Astrocyte of the hippocampus (primary cell): ENCODE measurements at places on chromosomes 2 and 18.
A peak's percentile ranks its signal among the peaks of the same experiment; 100 is the strongest.

DNA sequence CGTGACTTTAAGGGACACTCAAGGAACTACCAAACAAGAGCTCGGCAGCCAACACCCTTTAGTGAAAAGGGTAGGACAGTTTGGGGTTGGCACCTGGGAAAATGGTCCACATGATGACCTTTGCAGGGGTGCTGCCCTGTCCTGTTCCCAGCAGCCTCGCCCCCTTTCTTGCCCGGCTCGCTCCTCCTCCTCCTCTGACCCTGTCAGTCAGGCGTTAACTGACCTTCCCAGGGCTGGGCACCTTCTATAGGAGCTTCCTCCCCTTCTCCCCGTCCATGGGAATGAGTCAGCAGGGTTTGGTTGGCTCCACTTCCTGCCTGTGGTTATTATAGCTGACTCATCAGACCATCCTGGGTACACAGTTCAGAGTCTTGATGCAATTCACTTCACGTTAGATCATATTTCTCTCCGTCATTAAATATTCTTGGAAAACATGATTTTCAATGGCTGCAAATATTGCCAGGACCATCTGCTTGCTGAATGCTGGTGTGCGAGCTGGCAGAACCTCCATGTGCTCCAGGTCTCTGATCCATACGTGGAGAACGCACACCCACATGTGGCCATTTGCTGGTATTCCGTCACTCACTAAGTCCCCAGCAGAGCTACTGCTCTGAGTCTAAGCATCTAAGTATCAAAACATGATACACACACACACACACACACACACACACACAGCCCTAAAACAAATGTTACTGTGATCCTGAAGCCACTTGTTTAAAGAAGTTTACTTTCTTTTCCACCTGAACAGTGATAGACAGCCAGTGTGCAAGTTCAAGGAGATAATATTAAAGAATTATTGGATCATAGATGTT is 185.0 kb downstream of the ANAPC1 start:
- DNase-seq = peak; percentile 96

DNA sequence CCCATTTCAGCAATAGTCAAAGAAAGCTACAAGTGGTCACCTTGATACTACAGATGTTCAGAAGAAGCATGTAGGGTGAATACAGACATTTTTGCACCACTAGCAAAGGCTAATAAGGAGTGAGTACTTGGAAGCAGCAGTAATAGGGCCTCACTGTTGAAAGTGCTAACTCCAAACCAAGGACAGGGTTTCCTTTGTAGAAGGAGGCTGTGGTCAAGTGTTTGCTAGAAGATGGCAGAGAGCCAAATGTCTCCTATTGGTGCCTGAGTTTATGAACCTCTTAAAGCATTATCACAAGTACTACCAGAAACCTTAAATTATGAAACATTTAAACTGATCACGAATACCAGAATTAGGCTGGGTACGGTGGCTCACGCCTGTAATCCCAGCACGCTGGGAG is 308.1 kb downstream of the ZEB2 start:
- DNase-seq = peak; percentile 11

DNA sequence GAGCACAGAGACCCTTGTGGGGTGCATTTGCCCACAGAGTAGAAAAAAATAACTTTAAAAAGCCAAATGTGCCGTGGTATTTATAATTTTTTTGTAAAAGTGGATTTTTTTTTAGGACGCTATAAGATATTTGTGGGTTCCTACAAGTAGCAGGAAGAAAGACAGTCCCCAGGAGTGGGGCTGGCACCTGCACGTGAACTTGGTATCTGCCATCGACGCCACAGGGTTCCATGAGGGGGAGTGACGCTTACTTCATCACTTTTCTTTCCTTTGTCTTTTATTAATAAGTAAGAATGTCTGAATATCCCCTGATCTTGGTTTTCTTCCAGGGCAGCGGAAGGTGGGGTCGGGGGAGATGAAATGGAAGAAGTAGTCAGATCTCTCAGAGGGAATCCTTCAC is 207.0 kb downstream of the TWIST2 start:
- DNase-seq = no peak

DNA sequence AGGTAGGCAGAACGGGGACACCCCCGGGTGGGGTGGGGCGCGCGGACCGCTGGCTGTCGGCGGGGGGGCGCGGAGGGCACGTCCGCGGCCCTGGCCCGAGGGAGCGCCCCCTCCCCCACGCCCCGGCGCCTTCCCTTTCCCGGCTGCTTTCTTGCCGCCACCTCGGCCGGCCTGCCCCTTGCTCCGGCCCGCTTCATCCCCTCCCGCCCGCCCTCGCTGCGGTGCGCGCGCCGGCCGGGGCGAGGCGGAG is 443 bp downstream of the VAPA start:
- DNase-seq = no peak

DNA sequence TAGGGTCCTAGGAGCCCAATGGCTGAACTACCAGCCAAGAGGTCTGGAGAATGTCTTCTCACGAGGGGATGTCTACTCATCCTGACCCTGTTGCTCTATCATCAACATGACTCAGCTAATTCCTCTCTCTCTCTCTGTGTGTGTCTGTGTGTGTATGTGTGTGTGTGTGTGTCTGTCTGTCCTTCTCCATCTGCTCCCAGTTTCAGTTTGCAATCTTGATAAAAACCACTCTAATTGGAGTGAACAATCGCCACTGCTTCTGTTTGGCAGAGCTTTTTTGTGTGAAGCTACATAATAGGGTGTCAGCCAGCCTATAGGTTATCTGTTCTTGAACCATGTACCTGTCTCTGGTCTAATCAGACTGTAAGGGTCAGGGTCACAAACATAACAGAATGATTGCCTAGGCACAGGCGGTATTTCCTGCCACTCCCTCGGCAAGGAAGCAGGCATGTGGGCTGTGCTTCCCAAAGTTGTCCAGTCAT is 219.8 kb downstream of the SH3BP4 start:
- DNase-seq = peak; percentile 5

GRCh38 chr18:12458771-12459170 is 51.0 kb downstream of the PRELID3A start:
- no peak for DNase-seq

GRCh38 chr2:119472749-119473148 is 41.1 kb downstream of the TMEM37 start:
- no peak for DNase-seq
